ENCODE measurements at places on chromosomes 4 and X.
A peak's percentile ranks its signal among the peaks of the same experiment; 100 is the strongest.

- DNase-seq = peak; percentile 15
Observed at GRCh38 chrX:73401591-73402266, 45.1 kb upstream of the CDX4 start.

GRCh38 chr4:7824218-7824617, 115.4 kb downstream of the AFAP1 start:
- no peak for DNase-seq

DNA sequence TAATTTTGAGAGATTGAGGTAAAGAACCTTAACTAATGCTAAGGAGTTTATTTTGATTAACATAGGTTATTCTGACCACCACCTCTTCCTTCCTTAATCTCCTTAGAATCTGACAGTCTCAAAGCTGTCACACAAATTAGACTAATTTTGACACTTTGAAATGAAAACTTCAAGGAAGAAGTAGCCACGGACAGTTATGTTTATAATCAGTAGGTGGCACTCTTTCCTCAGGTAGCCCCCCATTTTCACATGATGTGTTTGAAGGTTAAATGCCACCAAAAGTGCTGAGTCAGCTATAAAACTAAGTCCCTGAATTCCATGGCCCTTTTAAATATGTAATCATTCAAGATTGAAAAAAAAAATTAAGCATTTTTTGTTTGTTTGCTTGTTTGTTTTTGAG, 22.4 kb downstream of the TMEM33 start:
- peak; percentile 51 for DNase-seq

DNA sequence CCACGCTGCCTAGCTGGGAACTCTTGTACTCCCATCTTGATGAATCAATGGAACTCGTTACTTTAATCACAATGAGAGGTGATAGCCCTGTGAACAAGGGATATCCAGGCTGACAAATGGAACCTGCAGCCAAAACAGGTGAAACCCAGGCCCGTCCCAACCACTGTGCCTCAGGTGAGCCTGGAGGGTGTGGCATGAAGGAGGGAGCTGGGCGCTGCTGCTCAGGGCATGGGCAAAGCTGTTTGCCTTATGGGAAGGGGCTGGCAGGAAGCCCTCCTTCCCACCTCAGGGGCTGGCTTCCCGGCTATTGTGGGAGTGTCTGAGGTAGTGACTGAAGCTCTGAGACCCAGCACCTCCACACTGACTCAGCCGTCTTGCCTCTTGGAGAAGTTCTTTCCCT, 209.4 kb upstream of the ATP6AP2 start:
- DNase-seq = no peak

GRCh38 chrX:56785442-56785841, 56.4 kb downstream of the NBDY start:
- no peak for DNase-seq

DNA sequence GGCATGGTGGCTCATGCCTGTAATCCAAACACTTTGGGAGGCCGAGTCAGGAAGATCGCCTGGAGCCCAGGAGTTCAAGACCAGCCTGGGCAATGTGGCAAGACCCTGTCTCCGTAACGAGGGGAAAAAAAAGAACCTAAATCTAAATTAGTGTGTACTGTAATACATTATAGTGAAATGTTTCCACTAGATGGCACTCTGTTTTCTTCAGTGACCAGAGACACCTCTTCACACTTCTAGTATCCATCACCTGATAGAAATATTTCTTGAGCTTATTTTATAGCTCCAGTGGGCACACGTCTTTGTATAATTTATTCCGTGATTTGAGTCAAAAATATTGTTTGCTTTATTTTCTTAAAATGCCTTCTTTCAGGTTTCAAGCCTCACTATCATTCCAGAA, 600.9 kb upstream of the DIPK2B start:
- no peak for DNase-seq
